ENCODE measurements at places on chromosomes 16 and 17. TPM values are rescaled to one million over a fixed set of nuclear protein-coding genes. Genes with fewer than 3 reads are reported as not detected.

Gene SGCA
- total RNA-seq = 4.1 TPM

Gene PTX4
- not detected for total RNA-seq

Gene TOX3
- total RNA-seq = not detected

Gene CAPNS2
- 0.51 TPM for total RNA-seq

- DNase-seq = no peak
Measured at GRCh38 chr17:60091908-60092331, 13.2 kb upstream of the HEATR6 start.

GRCh38 chr17:44608727-44609435, 47.4 kb upstream of the MEIOC start:
- DNase-seq = no peak

GRCh38 chr17:64400642-64401041, 10.0 kb upstream of the PECAM1 start:
- no peak for DNase-seq

DNA sequence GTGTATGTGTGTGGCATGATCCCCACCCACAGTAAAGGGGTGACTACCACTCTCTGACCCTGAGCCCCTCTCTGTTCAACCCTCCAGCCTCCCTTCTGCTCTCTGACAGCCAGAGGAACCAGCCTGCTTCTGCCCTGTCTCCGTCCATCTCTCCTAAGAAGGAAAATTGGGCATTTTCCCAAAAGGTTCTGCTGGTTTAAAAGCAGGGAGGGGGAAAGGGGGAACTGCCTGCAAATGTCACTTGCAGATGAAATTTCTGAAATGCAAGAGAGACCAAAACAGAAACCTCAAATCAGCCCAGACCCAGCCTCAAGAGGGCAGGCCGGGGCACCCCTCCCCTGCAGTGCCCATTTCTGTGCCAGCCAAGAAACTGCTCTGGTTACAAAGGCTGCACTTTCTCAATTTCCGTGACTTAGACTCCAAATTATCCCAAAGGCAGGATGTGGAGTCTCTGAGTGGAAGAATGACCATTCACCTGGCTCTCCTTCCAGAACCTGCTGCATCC, 197.9 kb downstream of the RBFOX3 start:
- DNase-seq = no peak

- DNase-seq = no peak
Measured at GRCh38 chr17:75073618-75074047, 14.1 kb upstream of the SLC16A5 start.

- DNase-seq = no peak
Measured at GRCh38 chr16:27111486-27111885, 44.8 kb downstream of the C16orf82 start.

DNA sequence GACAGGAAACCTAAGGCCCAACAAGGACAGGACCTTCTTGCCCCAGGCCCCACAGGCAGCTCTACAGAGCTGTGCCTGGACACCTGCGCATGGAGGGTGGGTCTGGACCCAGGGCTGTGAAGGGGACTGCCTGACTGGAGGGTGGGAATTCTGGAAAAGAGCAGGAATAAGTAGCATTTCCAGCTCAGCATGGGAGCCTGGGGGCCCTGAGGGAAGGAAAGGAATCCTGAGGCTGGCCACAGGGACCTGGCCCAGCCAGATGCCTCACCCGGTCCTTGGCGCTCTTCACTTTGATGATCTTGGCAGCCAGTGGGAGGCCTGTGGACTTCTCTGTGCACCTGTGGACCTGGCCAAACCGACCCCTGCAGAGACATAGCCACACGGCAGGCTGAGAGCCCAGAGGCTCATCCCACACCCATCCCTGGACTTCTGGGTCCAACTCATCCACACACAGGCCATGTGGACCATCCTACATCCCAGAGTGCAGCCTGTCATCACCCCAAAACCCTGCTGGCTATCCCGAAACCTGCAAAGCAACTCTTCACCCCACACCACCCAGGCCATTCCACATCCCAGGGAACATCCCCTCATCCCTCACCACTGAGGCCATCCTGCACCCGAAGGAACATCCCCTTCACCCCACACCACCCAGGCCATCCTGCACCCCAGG, 18.7 kb downstream of the MYLK3 start:
- no peak for DNase-seq

GRCh38 chr17:3974980-3975379, 10.7 kb upstream of the ATP2A3 start:
- no peak for DNase-seq

GRCh38 chr16:2177101-2177500, 19.3 kb downstream of the CASKIN1 start:
- DNase-seq = no peak

GRCh38 chr16:86406056-86406455, 104.3 kb upstream of the FOXF1 start:
- DNase-seq = peak; percentile 71

DNA sequence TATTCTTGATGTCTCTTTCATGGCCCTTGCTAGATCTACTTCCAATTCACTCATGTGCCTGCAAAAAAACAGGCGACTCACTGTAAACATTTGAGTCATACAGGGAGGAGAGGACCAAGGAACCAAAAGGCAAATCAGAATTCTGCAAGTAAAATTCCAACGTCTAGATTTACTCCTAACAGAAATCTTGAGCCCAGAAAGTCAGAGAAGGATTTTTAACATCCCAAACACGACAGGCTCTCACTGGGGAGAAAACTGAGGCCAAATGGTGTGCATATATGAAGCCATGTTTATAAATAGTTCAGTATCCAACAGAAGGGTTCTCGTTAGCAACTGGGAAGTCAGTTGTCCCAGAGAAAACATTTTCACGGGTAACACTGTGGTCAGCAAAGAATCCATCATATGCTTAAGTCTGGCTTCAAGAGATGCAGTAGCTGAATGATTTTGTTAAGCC, 40.1 kb downstream of the LITAF start:
- DNase-seq = peak; percentile 72

- peak; percentile 54 for DNase-seq
Measured at GRCh38 chr16:87062569-87063442, 254.4 kb downstream of the C16orf95 start.

GRCh38 chr17:74768763-74769114, 7.4 kb downstream of the NAT9 start:
- no peak for DNase-seq
